ENCODE measurements at places on chromosomes 7 and 10. TPM values are rescaled to one million over a fixed set of nuclear protein-coding genes. Genes with fewer than 3 reads are reported as not detected.

DNA sequence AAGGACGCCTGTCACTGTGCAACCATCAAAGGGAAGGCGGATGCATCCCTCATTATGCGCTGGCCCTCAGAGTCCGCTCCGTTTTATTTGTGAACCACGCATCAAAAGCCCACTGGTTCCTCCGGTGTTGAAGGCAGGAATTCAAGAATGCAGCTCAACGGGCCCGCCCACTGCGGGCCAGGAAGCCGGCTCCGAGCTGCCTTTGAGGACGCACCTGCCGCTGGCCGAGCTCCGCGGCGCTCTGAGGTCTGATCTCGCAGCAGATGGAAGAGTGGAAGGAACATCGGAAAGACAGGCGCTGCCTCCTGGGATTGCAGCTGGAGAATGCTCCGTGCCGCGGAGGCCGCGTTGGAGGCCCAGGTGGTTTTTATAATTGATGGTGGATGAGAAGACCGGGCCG lies 56.9 kb upstream of the ADGRA1 start:
- no peak for DNase-seq

DNA sequence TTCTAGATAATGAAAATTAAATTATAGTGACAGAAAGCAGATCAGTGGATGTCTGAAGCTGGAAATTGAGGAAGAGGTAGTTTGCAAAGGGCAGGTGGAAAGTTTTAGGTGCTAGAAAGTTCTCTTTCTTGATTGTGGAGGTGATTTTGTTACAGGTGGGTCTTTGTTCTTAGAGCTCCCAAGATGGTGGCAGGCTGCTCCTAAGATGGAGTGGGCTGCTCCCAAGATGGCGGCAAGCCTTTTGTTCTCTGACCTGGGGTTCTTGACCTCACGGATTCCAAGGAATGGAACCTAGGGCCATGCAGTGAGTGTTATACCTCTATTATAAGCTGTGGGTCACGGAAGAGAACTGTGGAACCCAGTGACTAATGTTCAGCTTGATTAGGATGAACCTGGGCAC lies 32.5 kb downstream of the SUGCT start:
- no peak for DNase-seq

DNA sequence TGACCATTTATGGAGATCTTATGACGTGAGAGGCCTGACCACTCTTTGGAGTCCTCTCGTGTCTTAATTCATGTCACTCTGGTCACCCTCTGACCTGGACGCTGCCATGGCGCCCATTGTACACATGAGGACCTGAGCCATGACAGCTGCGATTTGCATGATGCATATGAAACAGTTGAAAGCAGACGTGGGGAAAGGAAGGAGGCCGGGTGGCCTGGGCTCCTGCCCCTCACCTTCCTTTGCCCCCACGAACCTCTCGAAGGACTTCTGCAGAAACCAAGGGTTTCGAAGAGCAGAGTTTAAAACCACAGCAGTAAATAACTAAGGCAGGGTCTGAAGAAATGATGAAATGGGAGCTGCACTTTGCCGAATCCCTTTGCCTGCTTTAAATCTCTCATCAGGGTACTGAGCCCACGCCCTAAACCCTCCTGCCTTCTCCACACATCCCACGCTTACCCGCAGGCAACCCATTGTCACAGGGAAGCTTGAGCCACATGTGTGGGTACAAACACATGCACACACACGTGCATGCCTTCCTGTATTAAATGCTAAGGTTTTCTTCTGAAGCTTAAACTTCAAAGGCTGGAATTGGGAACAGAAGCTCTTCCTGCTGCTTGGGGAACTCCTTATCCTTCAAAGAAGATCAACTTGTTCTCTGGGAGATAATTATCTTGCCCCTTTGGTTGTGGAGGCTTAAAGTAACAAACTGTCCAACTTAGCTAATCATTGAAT lies 11.7 kb upstream of the CALML3 start:
- no peak for DNase-seq

- DNase-seq = no peak
These were observed 127.3 kb upstream of the PCBD1 start for GRCh38 chr10:71015674-71016073.

DNA sequence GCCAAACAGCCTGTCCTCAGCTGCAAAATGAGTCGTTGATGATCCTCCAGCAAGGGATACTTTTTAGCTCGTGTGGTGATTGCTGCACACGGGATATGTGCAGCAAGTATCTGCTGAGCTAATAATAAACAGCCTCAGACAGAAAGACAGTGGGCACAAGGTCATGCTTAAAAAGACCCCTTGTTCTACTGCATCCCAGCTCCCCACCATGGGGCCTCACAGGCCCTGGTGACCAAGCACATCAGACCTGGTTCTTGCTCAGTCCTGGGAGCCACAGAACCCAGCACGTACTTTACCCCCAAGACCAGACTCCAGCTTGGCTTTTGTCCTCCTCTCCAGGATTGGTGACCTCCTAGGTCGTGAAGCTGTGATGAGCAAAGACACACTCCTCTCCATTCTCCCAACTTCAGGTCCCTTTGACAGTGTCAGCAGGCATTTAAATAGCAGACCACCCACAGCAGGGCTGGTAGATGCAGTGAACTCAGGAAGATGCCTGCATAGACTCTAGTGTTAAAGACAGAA lies 50.5 kb downstream of the EGFR start:
- no peak for DNase-seq

- no peak for DNase-seq
These were observed 399.6 kb downstream of the DPP6 start for GRCh38 chr7:154451480-154452457.

GRCh38 chr7:144470078-144470477 lies 66.6 kb upstream of the NOBOX start:
- DNase-seq = no peak

GRCh38 chr10:70693619-70694335 lies 21.5 kb downstream of the ADAMTS14 start:
- peak; percentile 36 for DNase-seq

DNA sequence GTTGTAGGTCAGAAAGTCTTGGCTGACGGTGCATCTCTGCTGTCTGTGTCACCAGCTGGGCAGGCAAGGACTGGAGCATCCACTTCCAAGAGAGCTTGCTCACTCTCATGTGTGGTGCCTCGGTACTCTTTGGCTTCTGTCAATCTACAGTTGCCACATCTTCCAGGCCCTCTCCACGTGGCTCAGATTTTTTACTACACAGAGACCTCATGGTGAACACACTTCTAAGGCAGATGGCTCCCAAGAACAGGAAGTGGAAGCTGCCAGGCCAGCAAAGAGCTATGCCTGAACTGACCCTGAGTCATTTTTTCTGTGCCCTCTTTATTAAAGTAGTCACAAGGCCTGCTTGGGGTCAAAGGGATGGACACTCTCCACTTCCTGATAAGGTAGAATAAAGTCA lies 351.5 kb upstream of the AUTS2 start:
- peak; percentile 28 for DNase-seq

DNA sequence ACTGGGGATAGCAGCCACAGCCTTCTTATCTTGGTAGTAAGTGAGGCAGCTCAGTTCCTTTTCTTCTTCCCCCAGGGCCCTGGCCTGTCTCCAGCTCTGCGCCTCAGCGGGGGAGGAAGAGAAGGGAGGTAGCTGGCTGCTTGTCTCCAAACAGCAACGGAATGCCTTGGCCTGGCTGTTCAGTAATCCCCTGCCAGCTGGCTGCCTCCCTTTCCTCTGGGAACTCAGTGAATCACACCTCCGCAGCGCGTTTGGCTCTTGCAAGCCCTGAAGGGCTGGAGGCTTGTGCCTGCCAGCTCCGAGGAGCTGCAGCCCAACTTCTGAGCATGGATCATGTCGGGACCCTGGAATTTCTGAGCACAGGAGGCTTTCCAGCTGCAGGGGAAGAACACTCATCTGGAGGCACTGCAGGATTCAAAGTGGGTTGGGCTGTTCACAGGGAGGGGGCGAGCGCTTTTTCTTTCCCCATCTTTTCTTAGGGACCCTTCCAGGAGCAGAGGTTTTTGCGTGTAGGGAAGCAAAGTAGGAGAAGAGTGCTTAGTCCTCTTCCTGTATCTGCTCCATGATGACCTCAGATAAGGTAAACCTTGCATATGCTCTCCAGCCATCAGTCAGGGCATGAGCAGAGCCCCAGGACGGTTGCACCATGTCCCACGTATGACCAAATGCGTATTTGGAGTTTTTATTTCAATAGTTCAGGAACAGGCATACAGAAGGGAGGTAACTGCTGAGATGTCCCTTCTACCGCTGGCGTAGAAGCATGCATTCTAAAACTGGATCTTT lies 253.2 kb upstream of the INHBA start:
- peak; percentile 76 for DNase-seq

DNA sequence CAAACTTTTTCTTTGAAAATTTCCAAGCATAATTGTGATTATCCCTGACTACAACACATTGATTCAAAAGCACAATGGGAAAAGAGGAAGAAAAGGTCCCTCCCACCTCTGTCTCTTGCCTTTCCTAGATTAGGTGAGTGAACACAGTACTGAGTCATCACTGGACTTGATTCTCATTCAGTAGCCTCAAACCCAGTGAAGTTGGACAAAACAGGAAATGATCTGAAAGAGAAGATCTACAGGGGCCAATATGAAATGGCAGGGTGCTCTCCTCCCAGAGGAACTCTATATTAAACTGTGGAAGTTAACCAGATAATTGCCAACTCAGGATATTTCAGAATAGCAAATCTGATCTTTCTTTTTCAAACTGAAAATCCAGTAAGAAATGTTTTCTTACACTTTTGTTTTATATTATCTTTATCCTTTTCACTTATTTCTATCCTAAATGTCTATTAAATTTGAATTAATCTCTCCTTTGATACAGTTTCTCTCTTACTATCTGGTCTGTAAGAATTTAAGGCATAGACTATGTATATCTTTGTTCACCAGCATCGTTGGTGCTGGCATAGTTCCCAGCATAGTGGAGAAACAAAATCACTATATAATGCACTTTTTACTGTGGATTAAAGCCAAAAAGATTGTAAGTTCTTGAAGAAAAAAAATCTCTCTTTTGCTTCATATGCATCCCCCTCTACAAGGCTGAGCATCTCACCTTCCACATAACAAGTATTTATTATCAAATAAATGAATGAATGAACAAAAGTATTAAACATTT lies 41.4 kb upstream of the IKZF1 start:
- DNase-seq = no peak

DNA sequence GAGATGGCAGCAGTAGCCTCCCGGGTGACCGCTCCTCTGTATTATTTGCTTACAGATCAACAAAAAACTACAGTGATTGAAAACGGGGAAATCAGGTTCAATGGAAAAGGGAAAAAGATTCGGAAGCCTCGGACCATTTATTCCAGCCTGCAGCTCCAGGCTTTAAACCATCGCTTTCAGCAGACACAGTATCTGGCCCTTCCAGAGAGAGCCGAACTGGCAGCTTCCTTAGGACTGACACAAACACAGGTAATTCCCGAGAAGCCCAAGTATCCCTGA lies 2.2 kb downstream of the DLX6 start:
- DNase-seq = no peak

GRCh38 chr7:2812114-2812487 lies 32.0 kb downstream of the GNA12 start:
- peak; percentile 23 for DNase-seq

GRCh38 chr7:92754919-92755581 lies 81.3 kb downstream of the CDK6 start:
- DNase-seq = no peak

GRCh38 chr7:68461430-68461829 lies 1136.8 kb upstream of the AUTS2 start:
- DNase-seq = no peak

DNA sequence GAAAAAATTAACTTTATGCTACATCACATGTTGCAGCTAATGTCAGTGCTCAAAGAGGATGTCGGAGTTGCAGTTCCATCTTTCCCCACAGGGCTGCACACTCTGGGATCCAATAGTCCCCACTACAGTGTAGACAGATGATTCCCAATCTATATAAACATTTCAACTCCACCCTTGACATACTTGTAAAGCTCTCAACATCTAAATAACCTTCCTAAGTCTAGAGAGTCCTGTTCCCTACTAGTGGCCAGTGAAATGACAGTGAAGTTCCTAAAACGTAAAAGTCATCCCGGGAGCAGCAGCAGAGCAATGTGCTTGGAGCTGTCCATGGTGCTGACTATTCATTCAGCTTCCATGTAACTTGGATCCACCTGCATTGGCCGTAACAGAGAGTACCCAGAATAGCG lies 145.1 kb downstream of the GRM8 start:
- no peak for DNase-seq

GRCh38 chr7:151104411-151105235 lies 18.3 kb downstream of the AGAP3 start:
- no peak for DNase-seq

DNA sequence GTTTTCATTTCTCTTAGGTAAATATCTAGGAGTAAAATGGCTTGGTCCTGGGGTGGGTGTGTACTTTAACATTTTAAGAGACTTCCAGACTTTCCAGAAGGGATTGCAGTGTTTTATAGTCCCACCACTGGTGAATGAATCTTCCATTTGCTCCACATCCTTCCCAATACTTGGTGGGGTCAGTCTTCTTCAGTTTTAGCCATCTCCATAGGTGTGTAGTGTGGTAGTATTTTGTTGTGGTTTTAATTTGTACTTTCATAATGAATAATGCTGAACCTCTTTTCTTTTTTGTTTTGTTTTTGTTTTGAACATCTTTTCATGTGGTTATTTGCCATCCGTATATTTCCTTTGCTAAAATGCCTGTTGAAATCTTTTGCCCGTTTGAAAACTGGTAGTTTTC lies 86.4 kb downstream of the ANKRD61 start:
- DNase-seq = no peak

- no peak for DNase-seq
These were observed 226.0 kb downstream of the TCF7L2 start for GRCh38 chr10:113175756-113176651.

DNA sequence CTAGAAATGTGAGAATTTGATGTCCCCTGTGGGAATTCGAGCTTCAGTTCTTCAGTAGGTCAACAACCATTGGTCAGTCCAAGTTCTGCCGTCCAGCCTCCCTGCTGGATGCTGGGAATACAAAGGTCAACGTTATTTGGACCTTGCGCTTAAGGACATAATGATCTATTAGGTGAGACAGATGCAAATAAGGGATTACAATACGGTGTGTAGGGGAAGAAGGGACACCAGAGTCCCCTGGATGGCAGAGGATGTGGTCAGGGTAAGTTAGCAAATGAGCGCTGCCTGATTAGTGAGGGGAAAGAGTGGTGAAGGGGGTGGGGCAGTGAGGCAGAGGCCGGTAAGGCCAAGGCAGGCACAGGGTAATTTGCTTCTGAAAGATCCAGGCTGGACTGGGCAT lies 16.2 kb downstream of the CCNY start:
- no peak for DNase-seq

DNA sequence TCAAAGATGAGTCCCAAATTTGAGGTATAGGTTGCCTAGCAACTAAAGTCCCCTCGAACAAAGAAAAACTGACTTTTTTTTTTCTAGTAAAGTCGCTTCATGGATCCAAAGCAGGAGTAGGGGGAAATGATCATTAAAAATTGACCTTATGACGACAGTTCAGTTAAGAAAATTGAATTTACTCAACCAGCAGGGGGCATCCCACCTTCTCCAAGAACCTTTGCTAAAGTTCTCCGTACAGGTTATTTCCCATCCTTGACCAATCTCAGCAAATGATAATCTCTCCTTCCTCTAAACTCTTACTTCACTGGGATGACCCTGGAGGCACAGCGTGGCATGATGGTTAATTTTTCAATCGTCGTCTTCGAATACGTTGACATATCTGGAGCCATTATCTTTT lies 228.3 kb downstream of the CALN1 start:
- no peak for DNase-seq

The C10orf143 gene
- 2.9 TPM for total RNA-seq

The MRLN gene
- total RNA-seq = not detected

The GPR22 gene
- total RNA-seq = not detected

The FMC1 gene
- total RNA-seq = 4.4 TPM

The SLF2 gene
- 8.8 TPM for total RNA-seq

The AUTS2 gene
- 18.6 TPM for total RNA-seq

The GIMAP4 gene
- 12.0 TPM for total RNA-seq

The ABCB1 gene
- 52.8 TPM for total RNA-seq

The GRID2IP gene
- total RNA-seq = not detected

The PAPOLB gene
- total RNA-seq = not detected
